ENCODE measurements at places on chromosomes 1 and 21. TPM values are rescaled to one million over a fixed set of nuclear protein-coding genes. Genes with fewer than 3 reads are reported as not detected.

The KRTAP19-1 gene
- total RNA-seq, result not detected

The TP73 gene
- not detected for total RNA-seq

The CFHR3 gene
- total RNA-seq, result 0.31 TPM

The SSX2IP gene
- 6.9 TPM for total RNA-seq

The IFNAR1 gene
- total RNA-seq, result 28.7 TPM

The HECTD3 gene
- total RNA-seq, result 26.5 TPM

The DYNLT5 gene
- not detected for total RNA-seq

The IVL gene
- not detected for total RNA-seq

The CFAP141 gene
- not detected for total RNA-seq

The BEND5 gene
- total RNA-seq, result 1.1 TPM

The KRTAP10-9 gene
- not detected for total RNA-seq

The GMEB1 gene
- 5.9 TPM for total RNA-seq

The BRDT gene
- total RNA-seq, result not detected

The CLEC20A gene
- not detected for total RNA-seq

The CLCNKA gene
- total RNA-seq, result not detected

The KCNK2 gene
- 0.31 TPM for total RNA-seq

The SLC16A4 gene
- total RNA-seq, result 16.4 TPM

The FGR gene
- total RNA-seq, result not detected

The SPTA1 gene
- 0.25 TPM for total RNA-seq

The NTNG1 gene
- not detected for total RNA-seq

The DMBX1 gene
- not detected for total RNA-seq

The VHLL gene
- not detected for total RNA-seq

The ATAD3B gene
- 9.3 TPM for total RNA-seq

The SPRR5 gene
- total RNA-seq, result not detected

The SH3BGRL3 gene
- 225 TPM for total RNA-seq

The WNT2B gene
- 3.3 TPM for total RNA-seq

The SDF4 gene
- total RNA-seq, result 230 TPM

The PALMD gene
- total RNA-seq, result 4.0 TPM

The NENF gene
- 126 TPM for total RNA-seq

The GREM2 gene
- total RNA-seq, result not detected

The SPRR1B gene
- not detected for total RNA-seq

The CNIH3 gene
- total RNA-seq, result 1.5 TPM

The TLCD4 gene
- 0.78 TPM for total RNA-seq

The VCAM1 gene
- total RNA-seq, result 18.8 TPM

The GADD45A gene
- total RNA-seq, result 83.0 TPM

The OR6P1 gene
- not detected for total RNA-seq

The NEGR1 gene
- 5.6 TPM for total RNA-seq

The FAM177B gene
- total RNA-seq, result not detected

The AUNIP gene
- 0.20 TPM for total RNA-seq

The CELA3A gene
- not detected for total RNA-seq

The JAM2 gene
- total RNA-seq, result 1.4 TPM

The IL12RB2 gene
- not detected for total RNA-seq

The NBPF20 gene
- 3.2 TPM for total RNA-seq

The MRPS6 gene
- 15.1 TPM for total RNA-seq

The CYP4A11 gene
- not detected for total RNA-seq

The MSH4 gene
- total RNA-seq, result not detected

The DPT gene
- total RNA-seq, result 6.1 TPM

The DENND2D gene
- total RNA-seq, result 5.0 TPM

The MRPL20 gene
- total RNA-seq, result 98.0 TPM

The MT1HL1 gene
- total RNA-seq, result not detected

The PRAMEF14 gene
- total RNA-seq, result not detected

The DIRAS3 gene
- total RNA-seq, result 6.2 TPM

The OR2L8 gene
- total RNA-seq, result not detected

The ZC3H11A gene
- 62.3 TPM for total RNA-seq

The NLRP3 gene
- total RNA-seq, result not detected

The OLFML3 gene
- 64.8 TPM for total RNA-seq

The SLC44A5 gene
- 0.25 TPM for total RNA-seq

All from cardiac ventricle fibroblast (primary cell).